ENCODE measurements at places on chromosomes 11 and 22.
A peak's percentile ranks its signal among the peaks of the same experiment; 100 is the strongest.

- DNase-seq: no peak
These were observed 12.2 kb downstream of the NECTIN1 start for GRCh38 chr11:119716582-119717498.

DNA sequence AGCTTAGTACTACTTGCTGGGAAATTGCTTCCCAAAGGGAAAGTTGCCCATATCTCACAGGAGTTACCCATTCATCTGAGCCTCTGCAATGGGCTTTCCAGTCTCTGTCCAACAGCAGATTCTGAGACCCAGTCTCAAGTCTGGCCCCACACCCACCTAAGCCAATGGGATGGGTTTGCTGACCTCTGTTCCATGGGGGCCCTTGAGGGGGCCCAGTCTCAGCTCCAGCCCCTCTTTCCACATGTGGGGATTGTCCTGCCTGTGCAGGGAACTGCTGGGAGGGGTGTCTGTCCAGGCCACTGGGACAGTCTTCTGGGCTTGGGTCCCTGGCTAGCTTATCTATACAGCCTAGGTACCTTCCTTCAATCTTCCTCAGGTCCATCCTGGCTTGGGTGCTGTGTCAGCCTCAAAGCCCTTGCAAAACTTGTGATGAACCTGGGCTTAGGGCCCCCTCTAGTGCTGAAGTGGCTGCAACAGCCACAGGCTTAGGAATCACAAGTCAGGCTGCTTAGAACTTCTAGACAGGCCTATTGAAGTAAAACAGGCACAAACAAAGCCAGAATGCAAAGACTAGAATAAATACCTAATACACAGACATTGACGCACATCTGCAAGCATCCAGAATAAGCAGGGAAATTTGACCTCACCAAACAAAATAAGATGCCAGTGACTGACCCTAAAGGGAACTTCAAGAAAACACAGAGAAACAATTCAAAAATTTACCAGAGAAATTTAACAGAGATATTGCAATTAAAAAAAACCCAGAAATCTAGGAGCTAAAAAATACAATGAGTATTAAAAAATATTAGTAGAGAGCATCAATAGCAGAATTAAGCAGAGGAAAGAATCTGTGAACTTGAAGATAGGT is 11.7 kb upstream of the PATL1 start:
- peak; percentile 80 for DNase-seq

DNA sequence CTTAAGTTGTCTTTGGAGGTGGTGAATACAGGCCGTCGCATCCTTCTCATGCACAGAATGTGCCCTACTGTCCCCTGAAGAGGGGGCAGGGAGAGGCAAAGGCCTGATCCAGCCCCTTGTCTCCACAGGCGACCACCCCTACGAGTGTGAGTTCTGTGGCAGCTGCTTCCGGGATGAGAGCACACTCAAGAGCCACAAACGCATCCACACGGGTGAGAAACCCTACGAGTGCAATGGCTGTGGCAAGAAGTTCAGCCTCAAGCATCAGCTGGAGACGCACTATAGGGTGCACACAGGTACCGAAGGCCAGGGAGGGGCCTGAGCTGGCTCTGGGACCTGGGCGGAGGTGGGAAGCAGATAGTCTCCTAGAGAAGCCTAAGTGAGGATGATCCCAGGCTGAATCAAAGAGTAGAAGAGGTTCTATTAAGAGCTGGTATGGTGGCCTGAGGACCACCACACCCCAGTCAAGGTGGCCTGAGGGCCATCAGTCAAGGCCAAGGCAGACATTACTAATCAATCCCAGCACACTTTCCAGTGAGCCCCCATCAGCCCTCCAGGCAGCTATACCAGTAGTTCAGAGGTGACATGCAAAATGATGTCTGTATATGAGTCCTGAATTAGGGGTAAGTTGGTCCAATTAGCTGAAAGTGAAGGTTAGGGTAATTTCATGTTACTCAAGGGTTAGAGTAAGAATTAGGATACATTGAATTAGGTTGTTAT is 49.0 kb upstream of the NNMT start:
- no peak for DNase-seq

DNA sequence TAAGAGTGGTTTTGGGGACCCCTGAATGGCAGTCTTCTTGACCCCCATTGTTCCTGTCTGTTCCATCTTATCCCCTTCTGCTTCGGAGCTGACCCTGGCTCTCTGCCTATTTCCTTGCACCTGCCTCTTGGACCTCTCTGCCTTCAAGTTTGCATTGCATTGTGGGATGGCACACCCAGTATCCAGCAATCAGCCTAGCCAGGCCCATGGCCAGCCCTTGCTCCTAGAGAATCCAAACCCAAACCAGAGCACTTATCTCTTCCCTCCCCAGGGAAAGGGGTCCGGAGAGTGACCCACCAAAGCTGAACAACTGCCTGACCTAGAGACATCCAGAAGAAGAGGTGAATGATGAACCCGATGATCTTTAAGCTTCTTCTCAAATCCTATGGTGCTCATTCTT is 607.3 kb upstream of the CADM1 start:
- DNase-seq: no peak

GRCh38 chr11:86686531-86686930 is 14.1 kb upstream of the ME3 start:
- DNase-seq: no peak

GRCh38 chr11:96748639-96749370 is 359.0 kb downstream of the JRKL start:
- DNase-seq: no peak

DNA sequence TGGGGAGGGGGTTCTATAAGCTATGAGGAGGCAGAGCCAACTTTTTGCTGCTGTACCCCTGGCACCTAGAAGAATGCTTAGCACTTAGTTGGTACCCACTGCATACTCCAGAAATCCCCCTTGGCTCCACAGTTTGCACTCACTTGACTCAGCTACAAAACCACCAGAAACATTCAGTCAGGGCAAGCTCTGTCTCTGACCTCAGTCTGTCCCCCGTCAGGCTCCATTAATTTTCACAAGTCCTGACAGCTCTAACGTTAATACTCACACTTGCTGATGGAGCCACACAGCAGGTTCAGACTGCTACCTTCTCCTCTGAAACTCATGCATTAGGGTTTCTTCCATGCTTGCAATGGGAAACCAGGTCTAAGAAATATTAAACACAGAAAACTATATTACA is 81.7 kb downstream of the MPPED2 start:
- no peak for DNase-seq

- no peak for DNase-seq
These were observed 89.1 kb downstream of the RPS6KA4 start for GRCh38 chr11:64447831-64448598.

DNA sequence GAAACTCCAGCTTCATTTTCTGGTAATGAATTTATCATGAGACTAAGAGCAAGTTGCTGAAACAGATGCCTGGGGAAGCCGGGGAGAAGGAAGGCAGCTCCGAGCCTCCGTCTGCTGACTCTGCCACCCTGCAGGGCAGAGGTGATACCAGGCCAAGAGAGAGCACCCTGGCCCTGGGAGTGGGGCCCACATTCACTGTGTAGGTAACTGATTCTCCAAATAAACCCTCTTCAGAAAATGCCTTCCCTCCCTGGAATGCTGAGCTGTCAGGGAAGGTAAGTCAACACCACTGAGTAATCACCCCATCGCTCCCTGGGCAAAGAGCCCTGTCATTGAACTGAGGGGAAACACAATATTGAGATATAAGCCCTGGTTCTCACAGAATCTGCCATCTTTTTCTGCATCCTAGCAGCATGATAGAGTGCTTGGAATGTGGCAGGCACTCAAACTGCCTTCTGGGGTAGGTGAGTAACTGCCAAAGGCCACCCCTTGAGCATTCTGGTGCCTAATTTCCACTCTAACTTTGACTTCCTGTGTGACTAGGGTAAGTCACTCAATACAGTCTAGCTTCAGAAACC is 147.6 kb downstream of the SPATA19 start:
- DNase-seq: no peak

DNA sequence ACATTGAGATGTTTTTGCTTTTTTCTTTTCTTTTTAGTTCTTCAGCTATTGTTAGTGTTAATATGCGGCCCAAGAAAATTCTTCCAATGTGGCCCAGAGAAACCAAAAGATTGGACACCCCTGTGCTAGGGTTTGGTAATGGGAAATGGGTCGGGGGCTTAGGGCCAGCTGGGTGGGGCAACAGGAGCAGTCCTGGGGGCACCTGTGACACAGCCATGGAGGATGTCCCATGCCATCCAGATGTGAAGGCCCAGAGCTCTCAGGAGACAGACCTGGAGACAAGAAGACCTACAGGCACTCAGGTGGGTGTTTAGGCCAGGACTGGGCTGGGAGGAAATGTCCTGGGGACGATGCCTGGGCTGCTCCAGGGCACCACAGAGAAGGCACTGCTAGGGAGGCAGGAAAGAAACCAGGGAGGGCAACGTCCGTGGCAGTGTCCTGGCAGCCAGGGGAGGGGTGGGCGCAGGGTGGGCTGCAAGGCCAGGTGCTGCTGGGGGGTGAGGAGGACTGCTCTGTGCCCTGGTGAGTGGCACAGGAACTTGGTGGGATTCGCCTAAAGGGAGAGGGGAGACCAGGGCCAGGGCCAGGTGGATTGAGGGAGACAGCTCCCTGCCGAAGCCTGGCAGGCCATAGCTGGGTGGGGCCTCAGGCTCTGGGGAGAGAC is 21.4 kb downstream of the RELT start:
- no peak for DNase-seq

DNA sequence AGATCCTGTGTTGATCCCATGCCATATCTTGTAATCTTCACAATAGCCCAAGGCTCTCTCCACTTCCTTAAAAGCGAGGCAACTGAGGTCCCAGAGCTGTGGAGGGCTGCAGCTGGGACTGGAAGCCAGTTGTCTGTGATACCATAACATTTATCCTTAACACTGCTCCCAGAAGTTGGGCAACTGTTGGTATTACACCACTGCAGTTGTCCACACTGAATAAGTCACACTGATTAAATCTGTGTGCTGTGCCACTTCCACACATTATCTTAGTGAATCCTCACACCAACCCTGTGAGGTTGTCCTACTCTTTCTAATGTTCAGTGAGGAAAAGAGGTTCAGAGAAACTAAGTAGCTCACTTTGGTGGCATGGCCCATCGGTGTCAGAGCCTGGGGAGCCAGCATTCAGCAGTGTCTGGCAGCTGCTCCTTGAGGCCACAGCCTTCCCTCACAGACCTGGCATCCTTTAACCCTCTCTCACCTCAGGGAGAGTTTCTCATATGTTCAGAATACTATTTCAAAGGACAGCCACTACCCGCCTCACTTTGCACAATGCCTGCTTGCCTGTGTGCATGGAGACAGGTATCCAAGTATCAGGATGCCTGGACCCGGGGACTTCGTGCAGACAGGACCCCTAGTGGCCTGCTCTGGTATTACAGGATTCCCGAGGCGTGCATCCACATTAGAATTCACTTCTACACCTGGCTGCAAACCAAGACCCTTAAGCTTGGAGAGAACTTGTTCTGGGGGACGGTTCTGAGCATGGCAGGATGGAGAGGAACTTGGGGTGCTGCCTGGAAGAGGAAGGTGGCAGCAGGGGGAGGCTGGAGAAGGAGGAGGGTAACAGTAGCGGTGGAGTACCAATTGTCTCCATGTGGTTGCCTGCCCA is 221.9 kb upstream of the TBCEL start:
- DNase-seq: peak; percentile 86

- no peak for DNase-seq
These were observed 42.4 kb downstream of the ABTB2 start for GRCh38 chr11:34315394-34315793.

DNA sequence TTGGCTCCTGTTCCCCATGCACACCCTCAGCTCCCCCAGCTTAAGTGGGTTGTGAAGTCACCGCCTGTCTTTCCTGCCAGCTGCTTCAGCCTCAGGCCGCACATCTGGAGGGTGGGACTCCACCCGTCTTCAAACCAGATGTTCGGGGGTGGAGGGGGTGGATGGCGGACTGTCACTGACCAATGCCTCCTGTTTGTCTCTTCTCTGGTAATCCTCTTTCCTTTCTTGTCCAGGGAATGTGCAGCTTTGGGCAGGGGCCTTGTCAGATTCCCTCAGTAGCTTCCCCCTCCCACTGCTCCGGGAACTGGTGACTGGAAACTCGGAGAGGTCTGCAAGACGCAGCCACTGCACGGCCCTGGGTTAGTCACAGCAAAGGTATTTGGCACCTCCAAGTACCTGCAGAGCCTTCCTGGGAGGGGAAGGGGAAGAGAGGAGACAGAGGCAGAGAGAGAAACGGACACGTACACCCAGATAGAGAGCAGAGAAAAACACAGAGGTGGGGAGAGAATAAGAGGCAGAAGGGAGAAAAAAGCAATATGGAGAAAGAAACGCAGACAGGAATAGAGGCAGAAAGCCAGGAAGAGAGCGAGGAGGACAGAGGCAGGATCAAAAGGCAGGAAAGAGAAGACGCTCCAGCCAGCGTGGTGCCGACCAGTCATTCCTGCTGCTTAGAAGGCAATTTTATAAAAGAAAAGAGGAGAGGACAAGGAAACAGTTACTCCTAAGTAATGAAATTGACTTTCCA is 56.1 kb upstream of the TIMP3 start:
- peak; percentile 46 for DNase-seq

DNA sequence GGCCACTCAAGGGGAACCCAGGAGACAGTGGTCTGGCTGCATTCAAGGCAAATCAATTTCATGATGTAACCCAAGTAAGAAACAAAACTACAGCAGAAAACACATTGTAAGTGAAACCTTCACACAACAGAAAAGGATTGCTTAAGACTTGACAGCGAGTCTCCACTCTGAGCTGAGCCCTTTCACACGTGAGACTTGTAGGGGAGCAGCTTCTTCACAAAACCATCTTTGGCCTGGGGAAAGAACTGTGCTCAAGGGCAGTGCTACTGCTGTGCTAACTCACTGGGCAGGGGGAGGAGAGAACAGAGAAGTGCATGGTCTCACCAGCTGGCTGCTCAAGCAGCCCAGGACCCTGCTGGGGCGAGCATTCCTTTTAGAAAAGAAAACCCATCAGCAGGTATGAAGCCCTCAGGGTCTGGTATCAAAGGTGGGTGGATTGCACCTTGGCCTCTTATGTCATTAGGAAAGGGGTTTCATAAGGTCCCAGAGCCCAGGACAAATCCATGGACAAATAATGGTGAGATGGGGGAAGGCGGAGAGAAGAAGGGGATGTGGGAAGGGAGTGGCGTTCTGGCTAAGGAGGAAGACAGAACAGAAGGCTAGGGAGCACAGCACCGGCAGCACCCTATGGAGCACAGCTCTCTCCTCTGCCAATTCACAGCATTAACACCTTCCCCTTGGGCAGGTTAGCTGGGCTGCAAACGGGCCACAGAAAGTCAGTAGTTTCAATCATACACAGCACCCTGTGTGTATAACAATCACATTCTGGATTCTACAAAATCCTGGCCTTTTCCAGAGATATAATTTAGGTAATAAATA is 20.6 kb upstream of the RAPSN start:
- peak; percentile 37 for DNase-seq

All from iPS-NIHi11 (cell line).